Fibroblast of lung (primary cell): ENCODE measurements at places on chromosomes 16 and 17.

GRCh38 chr17:332023-332422 is 20.6 kb downstream of the RPH3AL start:
- no peaks in the 10 kb centered on the region for H3K4me1 ChIP-seq
- H3K27ac ChIP-seq, result no peak overlapping the region
- DNase-seq, result no peak
- no peak overlapping the region for H3K4me3 ChIP-seq

DNA sequence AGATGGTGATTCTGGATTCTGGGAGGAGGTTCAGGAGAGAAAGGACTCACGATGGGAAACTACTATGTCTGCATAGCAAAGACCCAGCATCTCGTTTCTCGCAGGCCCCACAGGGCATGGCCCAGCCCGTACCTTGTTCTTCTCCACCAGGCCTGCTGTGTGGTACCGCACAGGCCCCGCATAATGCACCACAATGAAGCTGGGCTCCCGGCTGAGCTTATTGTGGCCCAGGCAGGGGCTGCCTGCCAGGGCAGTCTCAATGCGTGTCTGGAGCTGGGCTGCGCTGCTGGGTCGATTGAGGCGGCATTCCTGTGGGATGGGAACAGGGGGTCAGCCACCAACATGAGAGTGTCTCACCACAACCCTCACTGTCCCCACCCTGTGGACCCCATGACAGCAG is 20.4 kb downstream of the ZNHIT3 start:
- H3K4me3 ChIP-seq, result no peak overlapping the region
- H3K27ac ChIP-seq, result no peak overlapping the region
- no peaks in the 10 kb centered on the region for H3K27me3 ChIP-seq

GRCh38 chr16:57685633-57686032 is 9.0 kb upstream of the DRC7 start:
- H3K36me3 ChIP-seq, result no peaks in the 10 kb centered on the region
- no peaks in the 10 kb centered on the region for H3K4me1 ChIP-seq
- peaks cover 13% of the 10 kb centered on the region for H3K27me3 ChIP-seq
- no peak for DNase-seq
- no peak overlapping the region for H3K4me3 ChIP-seq

GRCh38 chr17:77566151-77566550 is 392.4 kb upstream of the TNRC6C start:
- H3K27me3 ChIP-seq, result peaks cover 3% of the 10 kb centered on the region
- DNase-seq, result no peak
- no peaks in the 10 kb centered on the region for H3K4me1 ChIP-seq
- no peak overlapping the region for H3K27ac ChIP-seq

GRCh38 chr17:40910441-40910841 is 25.4 kb upstream of the KRT20 start:
- no peak overlapping the region for H3K4me3 ChIP-seq
- peak; percentile 86 for DNase-seq
- no peaks in the 10 kb centered on the region for H3K36me3 ChIP-seq
- H3K27me3 ChIP-seq, result no peaks in the 10 kb centered on the region

DNA sequence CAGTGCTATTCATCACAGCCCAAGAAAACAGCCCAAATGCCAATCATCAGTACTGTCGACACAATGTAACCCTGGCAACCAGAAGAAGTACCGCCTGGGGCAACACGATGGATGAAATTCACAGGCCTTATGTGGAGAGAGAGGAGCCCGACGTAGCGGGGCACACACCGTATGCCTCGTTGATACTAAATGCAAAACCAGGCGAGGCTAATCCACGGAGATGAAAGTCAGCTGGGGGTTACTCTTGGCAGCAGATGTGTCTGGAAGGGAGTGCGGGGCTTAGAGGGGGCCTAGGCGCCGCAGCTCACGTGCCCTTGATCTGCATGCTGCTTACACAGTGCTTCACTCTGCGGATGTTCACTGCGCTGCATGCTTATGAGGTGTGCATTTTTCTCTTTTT is 29.8 kb downstream of the ITGAE start:
- H3K27ac ChIP-seq, result no peak overlapping the region
- no peak overlapping the region for H3K4me3 ChIP-seq
- no peaks in the 10 kb centered on the region for H3K4me1 ChIP-seq
- DNase-seq, result peak; percentile 27
- H3K27me3 ChIP-seq, result peaks cover 7% of the 10 kb centered on the region

DNA sequence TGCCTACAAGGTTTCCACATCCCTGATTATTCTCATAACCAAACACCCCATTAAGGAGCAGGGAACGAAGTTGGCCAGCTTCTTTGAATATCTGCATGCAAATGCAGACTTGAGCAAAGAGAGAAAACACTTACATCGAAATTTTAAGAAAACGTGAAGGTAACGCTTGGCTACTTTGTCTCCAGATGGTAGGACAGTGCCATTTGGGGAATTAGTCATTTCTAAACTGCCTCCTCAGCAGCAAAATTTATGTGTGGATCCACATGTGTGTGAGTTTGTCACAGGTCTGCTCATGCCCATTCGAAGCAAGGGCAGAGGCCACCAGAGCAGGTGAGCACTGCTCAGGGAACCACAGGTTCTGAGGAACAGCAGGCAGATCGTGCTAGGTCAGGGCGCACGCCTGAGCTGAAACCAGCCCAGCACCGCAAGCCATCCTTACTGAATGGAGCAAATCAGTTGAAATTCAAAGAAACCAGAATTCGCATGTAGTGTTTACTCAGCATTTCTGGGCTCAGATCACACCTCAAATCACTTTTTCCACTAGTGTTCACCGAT is 80.1 kb downstream of the SOCS1 start:
- H3K4me1 ChIP-seq, result no peaks in the 10 kb centered on the region
- H3K36me3 ChIP-seq, result no peaks in the 10 kb centered on the region
- DNase-seq, result no peak
- no peaks in the 10 kb centered on the region for H3K27me3 ChIP-seq
- no peak overlapping the region for H3K27ac ChIP-seq
- no peak overlapping the region for H3K4me3 ChIP-seq

- H3K4me3 ChIP-seq, result no peak overlapping the region
- DNase-seq, result no peak
- H3K4me1 ChIP-seq, result no peaks in the 10 kb centered on the region
- no peaks in the 10 kb centered on the region for H3K27me3 ChIP-seq
- no peak overlapping the region for H3K27ac ChIP-seq
Measured at GRCh38 chr17:57357830-57358430, 101.6 kb downstream of the MSI2 start.
